GM12864 (cell line): ENCODE measurements at places on chromosomes 2 and 18.

- DNase-seq = no peak
Observed at GRCh38 chr18:49500201-49500921, 13.3 kb upstream of the C18orf32 start.

DNA sequence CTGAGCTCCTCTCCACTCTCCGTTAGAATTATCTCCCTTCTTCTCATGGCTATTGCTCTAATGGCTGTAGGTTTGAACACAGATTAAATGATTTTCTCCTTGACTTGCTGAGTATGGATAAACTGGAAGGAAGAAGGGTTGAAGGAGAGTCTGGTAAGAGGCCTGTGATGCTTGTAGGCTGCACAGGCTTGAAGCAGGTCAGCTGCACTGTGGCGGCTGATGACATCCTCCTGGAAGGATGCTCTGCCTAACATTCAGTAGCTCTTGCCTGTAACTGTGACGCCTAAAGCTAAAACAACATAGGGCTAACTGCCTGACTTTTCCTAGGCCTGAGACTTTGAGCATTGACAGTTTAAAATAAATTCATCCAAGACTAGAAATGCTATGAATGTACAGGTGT is 166.3 kb downstream of the MREG start:
- DNase-seq = no peak

DNA sequence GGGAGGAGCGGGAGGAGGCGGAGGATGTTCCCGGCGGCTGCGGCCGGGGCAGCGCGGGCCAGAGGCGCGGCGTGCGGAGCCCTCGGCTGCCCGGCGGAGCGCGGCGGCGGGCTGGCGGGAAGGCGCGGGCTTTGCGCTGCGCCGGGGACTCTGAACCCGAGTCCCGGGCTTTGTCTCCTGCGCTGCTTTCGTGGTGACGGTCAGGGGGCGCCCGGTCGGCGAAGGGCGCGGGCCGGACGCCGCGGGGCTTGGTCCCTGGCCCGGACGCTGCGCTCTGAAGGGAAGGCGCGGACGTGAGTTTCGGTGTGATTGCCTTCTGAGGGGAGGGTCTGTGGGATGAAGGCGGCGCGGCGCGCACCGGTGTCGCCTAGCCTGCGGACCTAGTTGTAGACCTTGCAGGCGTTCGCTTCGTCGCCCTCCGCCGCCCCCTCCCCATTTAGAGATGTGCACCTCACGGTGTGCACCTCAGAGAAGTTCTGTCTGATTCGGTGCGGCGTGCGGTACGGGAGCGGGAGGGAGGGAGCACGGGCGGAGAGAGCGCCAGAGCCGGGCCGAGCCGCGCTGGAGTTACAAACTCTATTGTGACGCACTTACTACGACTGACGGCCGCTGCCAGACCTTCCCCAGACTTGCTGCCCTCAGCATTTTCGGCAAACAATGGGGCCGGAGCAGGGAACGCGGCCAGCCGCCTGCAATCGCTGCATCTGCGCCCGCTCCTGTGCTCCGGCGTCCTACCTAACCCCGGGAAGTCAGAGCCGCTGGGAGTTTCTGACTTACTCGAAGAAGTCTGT is 2.1 kb downstream of the BCL2L11 start:
- no peak for DNase-seq

DNA sequence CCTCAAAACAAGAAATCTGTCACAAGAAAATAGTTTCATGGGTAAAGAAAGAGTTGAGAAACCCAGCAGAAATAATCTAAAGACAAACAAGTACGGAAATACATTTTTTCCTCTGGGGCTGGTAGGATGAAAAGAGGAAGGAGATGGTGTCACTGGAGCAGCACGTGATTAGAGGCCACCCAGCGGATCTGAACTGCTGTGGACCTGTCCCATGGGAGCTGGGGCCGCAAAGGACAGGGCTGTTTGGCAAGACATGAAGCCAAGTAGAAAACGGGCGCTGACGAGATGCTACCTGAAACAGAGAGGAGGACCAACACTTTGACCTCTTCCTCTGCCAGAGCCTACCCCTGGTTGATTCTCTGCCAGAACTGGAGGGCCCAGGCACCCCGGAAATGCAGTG is 295.4 kb upstream of the ATP5MC3 start:
- no peak for DNase-seq

GRCh38 chr2:79827881-79828280 is 315.0 kb downstream of the CTNNA2 start:
- DNase-seq = no peak

- DNase-seq = no peak
Observed at GRCh38 chr2:130818809-130819208, 17.9 kb upstream of the ARHGEF4 start.

DNA sequence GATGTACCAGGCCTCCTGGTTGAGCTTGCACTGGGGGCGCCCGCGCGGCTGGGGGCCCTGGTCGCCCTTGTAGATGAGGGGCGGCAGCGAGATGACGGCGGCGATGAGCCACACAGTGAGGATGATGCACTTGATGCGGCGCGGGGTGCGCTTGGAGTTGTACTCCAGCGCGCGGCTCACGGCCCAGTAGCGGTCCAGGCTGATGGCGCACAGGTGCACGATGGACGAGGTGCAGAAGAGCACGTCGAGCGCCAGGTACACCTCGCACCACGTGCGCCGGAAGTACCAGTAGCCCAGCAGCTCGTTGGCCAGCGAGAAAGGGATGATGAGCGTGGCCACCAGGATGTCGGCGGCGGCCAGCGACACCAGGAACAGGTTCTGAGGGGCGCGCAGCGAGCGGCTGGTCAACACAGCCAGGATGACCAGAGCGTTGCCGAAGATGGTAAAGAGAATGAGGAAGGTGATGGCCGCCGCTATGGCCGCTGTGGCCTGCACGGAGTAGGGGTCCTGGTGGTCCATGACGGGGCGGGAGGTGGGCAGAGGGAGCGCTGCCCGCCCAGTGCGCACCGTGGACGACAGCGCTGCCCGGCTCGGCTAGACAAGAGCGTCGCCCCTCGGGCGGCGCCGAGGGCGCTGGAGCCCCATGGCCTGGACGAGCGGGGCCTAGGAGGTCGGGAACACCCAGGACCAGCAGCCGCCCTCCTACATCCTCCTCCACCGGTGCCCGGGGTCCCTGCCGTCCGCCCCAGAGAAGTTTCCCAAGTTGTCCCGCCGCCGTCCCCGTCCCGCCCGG is 544 bp downstream of the ADRA2B start:
- DNase-seq = no peak

GRCh38 chr2:204177251-204177976 is 240.9 kb downstream of the ICOS start:
- DNase-seq = no peak

- no peak for DNase-seq
Observed at GRCh38 chr2:134433469-134433868, 179.6 kb downstream of the MGAT5 start.

DNA sequence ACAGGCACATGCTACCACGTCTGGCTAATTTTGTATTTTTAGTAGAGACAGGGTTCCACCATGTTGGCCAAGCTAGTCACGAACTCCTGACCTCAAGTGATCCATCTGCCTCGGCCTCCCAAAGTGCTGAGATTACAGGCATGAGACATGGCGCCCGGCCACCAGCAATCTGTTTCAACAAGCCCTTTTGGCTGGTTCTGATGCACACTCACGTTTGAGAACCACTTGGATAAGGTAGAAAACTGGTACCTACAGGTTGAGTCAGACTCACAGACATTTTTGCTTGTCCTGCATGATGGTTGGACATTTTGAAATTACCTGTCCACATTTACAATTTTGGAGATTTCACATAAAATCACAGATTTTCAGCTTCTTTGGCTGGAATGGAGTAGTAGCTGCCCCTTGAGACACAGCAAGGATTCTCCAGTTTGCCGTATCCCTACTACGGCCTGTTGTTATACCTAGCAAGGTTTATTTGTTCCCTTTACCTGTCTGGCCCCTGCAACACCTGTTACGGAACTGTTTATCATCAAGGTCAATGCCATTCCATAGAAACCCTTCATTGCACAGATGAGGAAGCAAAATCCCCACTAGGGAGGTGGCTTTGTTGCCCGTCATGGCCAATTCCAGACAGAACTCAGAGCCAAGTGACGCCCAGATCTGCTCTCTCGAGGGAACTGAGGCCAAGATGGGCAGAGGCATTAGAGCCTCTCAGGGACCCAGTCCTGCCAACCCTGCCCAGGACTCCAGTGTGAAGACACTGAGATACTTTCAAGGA is 31.4 kb upstream of the IGFBP2 start:
- no peak for DNase-seq

DNA sequence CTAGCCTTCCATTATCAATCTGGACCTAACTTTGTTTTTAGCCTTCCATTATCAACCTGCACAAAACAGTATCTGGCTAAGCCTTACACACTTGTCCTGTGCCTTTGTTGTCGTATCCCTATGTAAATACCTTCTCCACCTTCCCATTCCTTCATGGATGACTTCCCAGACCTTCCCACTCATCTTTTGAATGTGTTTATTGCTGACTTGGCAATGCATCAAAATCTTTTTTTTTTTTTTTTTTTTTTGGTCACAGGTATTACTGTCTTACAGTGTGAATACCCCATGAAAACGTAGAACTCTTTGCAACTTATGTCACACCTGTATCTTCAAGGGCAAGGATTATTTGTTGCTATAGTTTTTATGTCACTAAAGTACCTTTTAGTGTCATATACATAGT is 25.7 kb downstream of the RPE start:
- no peak for DNase-seq

GRCh38 chr2:239310401-239311061 is 90.3 kb downstream of the HDAC4 start:
- no peak for DNase-seq

DNA sequence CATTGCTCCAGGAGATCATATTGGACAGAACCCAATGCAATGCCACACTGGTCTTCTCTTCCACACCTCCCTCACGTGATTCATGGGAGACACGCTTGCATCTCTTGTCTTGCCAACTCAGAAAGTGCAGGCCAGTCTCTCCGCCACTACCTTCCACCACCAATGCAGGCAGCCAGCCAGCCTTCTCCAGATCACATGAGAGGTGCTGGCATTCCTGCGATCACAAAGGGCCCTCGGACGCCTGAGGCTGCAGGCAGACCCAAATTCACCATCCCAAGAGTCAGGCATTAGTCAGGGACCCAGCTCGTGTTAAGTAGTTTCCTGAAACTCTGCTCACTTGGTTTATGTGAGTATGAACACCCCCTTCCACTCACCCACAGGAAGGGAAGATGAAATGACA is 437.0 kb upstream of the ETAA1 start:
- DNase-seq = no peak

GRCh38 chr2:174344716-174345461 is 10.1 kb downstream of the SP9 start:
- no peak for DNase-seq
